ENCODE measurements at places on chromosomes 1 and 21.

GRCh38 chr1:36650200-36651065 is 167.7 kb upstream of the CSF3R start:
- DNase-seq = no peak

GRCh38 chr1:15966081-15966955 is 9.6 kb downstream of the ZBTB17 start:
- no peak for DNase-seq

- no peak for DNase-seq
Measured at GRCh38 chr1:76219366-76219818, 144.8 kb downstream of the ST6GALNAC3 start.

GRCh38 chr1:182957902-182958395 is 5.0 kb upstream of the SHCBP1L start:
- no peak for DNase-seq

GRCh38 chr1:93613898-93614297 is 67.7 kb downstream of the BCAR3 start:
- DNase-seq = no peak

DNA sequence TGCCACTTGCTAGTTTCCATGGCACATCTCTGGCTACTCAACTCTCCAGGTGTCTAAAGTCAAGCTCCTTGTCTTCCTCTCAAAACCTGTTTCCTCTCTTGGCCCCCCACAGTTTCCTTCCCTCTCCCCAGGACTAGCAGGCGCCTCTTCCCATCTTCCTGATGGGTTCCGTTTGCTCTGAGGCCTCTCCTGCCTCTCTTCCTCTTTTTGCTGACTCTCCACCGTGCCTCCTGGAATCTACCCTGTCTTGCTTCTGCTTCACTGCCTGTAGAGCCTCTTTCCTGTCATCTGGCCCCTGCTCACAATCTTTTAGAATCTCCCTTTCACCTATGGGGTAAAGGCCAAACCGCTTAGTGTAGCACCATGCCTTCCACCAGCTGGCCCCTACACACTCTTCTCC is 21.8 kb upstream of the LHX4 start:
- no peak for DNase-seq

DNA sequence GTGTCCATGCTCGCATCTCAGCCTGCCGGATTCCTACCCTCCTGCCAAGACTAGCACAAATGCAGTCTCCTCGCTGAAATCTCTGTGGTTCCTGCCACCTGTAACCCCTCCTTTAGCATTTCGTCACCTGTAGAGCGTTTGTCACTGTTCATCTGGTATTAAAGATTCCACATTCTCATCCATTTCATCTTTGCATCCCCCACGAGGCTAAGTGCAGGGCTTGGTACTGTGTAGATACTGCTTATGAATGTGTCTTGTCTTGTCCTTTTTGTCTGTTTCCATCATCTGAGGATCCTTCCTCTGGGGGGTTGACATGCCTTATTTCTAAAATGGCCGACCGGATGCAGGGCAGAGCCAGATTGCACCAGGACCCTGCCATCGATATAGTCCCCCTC is 53.7 kb upstream of the DNAJC6 start:
- DNase-seq = no peak

- no peak for DNase-seq
Measured at GRCh38 chr21:46005081-46005480, 23.5 kb downstream of the COL6A1 start.

DNA sequence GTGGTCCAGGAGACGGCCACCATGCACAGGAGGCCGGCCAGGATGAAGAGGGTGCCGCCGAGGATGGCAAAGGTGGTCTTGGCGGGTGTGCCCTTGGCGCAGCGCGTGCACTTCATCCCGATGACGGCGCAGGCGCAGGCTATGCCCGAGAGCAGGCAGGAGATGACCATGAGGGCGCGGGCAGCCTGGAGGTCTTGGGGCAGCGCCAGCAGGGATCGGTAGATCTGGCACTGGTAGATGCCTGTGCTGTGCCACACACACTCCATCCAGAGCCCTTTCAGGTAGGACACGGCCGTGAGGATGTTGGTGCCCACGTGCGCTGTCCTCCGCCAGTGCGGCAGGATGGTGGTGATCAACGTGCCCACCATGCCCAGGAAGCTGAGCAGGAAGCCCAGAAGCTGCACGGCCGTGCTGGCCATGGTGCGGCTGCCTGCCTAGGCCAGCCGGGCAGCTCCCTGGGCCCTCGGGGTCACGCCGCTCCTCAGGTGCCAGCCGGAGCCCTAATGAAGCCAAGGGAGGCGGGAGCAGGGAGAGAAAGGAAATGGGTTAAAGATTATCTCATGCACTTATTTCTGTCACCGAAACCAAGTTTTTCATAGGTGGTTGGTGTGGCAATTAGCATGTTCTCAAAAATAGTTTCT is 18.5 kb downstream of the CLDN14 start:
- DNase-seq = no peak

DNA sequence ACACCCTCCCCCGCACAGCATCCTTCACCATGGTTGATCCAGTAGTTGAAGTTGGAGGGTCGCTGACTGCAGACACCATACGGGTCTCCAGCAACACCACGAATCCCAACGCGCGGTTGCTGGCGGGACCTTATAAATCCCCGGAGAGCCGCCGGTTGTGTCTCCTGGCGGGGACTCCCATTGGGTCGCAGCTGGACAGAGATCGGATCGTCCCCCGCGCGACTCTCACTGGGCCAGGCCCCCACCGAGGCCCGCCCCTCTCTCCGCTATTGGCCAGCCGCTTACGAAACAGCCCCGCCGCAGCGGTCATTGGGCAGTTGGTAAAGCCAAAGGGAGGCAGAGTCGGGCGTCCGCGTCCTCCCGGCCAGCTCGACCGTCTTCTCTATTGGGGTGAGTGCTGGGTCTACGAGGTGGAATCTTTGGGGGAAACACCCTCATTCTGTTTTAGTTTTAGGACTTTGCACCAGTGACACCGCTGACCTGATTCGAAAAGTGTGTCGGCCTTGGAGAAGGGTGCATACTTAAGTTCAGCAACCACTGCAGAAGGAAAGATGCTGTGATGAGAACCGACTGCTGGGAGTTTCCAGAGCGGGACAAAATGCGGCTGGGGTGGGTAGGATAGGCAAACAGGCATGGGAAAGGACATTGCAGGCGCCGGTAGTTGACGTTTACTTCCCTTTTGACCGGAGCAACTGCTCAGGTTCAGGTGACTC is 27.4 kb downstream of the RABIF start:
- peak; percentile 59 for DNase-seq

DNA sequence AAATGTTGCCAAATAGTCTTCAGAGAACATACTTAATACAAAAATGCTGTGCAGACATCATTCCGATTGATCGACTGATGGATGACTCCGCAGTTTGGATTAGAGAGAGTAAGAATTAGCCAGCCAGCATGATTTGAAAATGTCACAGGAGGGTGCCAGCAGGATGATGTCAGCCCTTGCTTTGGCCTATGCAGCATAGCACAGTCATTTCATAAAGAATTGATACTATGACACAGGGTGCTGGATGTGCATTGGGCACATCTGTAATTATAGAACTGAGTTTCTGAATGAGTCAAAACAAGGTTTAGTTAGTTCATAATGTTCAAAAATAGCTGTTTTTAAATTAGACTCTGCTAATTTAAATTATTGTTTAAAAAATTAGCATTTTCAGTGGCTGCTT is 21.6 kb upstream of the TRAF5 start:
- DNase-seq = no peak

DNA sequence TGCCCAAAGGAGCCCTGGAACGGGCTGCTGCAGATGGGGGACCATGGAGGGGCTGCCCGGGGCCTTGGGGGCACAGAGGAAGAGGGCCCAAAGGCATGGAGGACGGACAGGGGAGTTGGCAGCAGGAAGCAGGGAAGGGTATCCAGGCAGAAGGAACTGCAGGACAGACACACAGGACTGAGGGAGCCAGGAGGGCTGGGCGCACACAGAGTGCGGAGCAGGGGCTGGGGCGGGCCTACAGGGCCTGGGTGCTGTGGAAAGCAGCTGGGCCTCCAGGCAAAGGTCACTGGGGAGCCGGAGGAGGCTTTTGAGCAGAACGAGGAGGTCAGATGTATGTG is 28.1 kb downstream of the KRTAP10-1 start:
- DNase-seq = no peak

- DNase-seq = no peak
Measured at GRCh38 chr1:53078333-53079101, 16.5 kb downstream of the PODN start.

- DNase-seq = no peak
Measured at GRCh38 chr21:18622383-18622782, 218.8 kb upstream of the TMPRSS15 start.

DNA sequence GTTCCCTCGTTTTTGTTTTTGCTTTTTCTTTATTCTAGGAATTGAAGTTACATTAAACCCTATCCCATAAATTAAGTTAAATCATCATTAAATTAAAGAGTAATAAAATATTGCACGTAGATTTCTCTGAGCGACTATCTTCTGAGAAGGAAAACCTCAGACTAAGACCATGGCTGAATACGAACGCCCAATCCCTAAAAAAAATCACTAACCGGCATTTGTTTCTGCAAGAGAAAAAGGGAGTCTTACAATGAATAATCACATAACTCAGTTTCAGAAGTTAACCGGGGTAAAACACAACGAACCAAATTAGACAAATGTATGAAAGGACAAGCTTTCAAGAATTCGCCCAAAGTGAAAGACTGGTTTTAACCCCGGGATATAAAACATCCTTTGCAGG is 1.3 kb downstream of the PIK3R3 start:
- DNase-seq = no peak

GRCh38 chr1:82386365-82387011 is 585.8 kb downstream of the ADGRL2 start:
- no peak for DNase-seq

DNA sequence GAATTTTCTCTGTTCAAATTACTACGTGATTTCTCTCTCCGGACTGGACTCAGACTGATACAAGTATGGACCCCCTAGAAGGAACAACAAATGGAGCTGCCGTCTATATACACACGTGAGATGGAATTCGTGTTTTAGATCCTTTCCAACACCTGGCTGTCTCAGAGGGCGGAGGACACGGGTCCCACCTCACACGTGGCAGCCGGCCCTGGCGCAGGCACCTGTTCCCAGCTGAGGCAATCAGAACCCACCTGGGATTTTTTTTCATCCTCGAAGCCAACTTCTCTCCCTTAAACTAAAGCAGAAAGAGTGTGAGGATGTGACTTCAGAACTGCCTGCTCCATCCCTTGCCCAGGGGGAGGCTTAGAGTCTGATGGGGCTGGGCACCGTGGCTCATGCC is 34.1 kb upstream of the SCCPDH start:
- DNase-seq = no peak

DNA sequence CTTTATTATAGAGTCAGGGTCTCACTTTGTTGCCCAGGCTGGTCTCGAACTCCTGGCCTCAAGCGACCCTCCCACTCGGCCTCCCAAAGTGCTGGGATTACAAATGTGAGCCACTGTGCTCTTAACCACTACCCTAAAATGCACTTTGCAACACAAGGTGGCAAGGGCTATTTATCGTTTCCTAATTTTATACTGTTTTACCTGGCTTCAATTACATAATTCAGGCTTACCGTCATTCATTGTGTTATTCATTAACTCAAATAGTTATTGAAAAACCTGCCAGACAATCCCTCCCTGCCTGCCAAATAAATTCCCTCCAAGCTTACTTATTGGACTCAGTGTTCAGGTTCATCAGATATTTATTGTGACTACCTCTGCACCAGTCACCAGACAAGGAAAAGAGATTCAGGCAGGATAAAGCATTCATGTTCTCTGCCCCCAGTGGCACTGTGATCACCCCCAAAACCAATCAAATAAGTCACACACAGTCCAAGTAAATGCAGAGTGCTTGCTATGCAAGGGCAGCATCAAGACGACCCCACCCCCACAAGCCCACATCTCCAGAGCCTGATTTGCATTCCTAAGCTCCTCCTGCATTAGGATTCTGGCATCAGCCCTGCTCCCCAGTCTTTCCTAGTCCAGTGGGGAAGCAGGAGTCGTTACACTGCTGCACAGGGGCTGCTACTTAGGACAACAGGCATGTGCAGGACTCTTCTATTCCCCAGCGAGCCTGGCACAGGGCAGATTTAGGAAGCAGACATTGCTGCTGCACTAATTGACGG is 8.1 kb downstream of the PAQR7 start:
- DNase-seq = no peak

Measured in DMS 273 treated with DMSO at 0.1 percent for 48 hours (cell line).